ENCODE measurements at places on chromosomes 2 and 18.

GRCh38 chr2:232477751-232478510, 9.7 kb downstream of the ECEL1 start:
- no peak for DNase-seq

- no peak for DNase-seq
Measured at GRCh38 chr2:201858281-201859184, 52.2 kb downstream of the CDK15 start.

- DNase-seq: no peak
Measured at GRCh38 chr2:209845666-209846065, 74.0 kb downstream of the UNC80 start.

DNA sequence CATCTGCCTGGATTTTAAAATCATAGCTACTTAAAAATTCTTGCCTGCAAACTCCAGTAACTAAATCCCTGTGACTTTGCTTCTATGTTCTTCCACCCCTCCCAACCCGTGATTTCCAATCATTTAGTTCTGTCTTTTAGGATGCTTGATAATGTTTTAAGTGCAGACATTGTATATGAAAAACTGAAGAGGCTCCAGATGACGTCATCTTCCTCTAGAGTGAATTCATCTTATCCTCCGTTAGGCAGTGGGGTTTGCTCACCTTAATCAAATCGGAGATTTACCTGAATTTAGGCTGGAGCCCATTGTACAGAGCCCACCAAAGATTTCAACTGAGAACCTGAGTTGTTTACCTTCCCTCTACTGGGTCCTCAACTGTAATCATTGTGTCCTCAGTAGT, 10.9 kb downstream of the FBXO48 start:
- DNase-seq: no peak

GRCh38 chr2:161136696-161137324, 23.4 kb upstream of the TANK start:
- no peak for DNase-seq

DNA sequence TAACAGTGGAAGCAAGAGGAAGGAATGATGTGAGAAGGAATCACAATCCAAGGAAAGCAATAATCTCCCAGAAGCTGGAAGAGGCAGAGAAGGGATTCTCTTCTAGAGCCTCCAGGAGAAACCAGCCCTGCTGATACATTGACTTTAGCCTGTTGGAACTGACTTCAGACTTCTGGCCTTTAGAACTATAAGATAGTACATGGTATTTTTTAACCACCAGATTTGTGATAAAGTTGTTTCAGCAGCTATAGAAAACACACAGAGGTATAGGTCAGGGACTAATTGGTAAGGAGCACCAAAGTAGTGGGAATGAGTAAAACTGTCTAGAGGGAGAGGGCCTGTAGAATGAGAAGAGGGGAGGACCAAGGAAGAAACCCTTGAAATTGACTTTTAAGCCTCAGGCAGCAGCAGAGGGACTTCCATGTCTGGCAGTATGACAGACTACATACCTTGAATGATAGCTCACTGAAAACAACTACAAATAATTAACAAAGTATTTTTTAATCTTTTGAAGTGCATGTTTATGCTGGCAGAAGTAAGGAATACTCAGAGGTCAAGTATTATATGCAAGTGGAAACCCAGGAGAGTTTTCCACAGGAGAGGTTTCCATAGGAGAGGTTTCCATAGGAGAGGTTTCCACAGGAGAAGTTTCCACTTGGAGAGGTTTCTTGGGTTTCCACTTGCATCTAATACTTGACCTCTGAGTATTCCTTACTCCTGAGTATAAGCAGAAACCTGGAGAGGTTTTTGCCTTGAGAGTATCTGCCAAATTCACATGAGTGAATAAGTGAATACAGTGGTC, 33.8 kb upstream of the TMEM17 start:
- DNase-seq: no peak

Data from NCI-H2081 treated with DMSO at 0.1 percent for 48 hours (cell line).